Hippocampal formation (tissue), 2 donors: ENCODE measurements at places on chromosomes 3 and 15.

GRCh38 chr3:181410870-181411269 lies 300.9 kb upstream of the SOX2 start:
- DNase-seq: no peak

DNA sequence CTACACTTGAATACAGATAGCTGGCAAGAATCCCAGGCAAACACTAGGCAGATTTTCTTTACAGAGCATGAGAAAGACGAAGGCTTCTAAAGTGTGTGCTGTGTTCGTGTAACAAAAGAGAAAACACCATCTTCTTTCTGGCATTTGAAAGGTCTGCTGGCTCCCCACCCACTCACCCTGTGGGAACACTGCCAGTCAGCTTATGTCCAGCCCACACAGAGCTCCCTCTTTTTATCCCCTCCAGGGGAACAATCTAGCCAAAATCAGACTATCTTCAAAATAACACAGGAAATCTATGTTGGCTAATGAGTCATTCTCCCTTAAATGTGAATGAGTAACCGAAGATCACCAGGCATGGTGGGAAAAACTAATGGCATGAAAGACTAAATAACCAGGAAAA lies 45.6 kb upstream of the PAQR5 start:
- no peak for DNase-seq

DNA sequence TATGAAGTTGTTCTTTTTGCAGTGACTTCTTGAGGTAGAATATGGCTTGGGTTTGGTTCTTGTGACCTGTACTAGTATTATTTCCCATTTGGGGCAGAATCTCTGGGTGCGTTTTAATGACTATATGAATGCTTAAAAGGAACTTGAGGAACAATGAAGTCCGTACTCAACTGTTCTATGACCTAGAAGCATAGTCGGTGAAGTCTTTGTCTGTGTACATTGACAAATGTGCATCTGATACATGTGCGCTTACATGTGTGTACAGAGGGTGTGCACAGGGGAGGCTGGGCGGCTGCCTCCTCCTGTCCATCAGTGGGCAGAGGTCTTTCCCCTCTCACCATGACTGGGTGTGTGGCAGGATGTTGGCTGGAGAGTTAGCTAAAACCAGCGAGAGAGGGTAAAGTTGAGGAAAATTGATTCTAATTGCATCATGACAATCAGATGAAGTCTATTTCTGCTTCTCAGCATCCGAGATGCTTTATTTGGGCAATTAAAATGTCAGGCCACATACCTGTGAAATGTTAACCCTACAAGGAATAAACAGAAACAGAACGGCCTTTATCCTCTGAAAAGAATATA lies 1.0 kb upstream of the NR2F2 start:
- DNase-seq: no peak

- DNase-seq: no peak
These were observed 20.4 kb upstream of the SHC4 start for GRCh38 chr15:48984021-48984710.

DNA sequence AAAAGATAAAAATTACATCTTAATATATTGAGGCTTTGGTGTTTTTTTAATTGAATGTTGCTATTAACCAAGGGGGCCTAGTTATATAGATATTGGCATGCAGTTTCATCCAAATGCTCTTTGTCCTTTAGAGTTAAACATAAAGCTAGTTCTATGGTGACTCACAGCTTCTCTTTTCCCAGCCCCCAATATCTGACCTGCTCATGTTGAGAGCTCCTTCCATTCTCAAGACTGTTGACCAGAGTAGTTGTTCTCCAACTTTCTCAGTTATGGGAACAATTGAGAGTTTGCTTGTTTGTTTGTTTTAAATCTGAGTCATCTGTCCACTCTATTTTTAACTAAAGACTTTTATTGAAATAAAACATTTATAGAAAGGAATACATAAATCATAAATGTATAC lies 15.8 kb upstream of the RARB start:
- no peak for DNase-seq

DNA sequence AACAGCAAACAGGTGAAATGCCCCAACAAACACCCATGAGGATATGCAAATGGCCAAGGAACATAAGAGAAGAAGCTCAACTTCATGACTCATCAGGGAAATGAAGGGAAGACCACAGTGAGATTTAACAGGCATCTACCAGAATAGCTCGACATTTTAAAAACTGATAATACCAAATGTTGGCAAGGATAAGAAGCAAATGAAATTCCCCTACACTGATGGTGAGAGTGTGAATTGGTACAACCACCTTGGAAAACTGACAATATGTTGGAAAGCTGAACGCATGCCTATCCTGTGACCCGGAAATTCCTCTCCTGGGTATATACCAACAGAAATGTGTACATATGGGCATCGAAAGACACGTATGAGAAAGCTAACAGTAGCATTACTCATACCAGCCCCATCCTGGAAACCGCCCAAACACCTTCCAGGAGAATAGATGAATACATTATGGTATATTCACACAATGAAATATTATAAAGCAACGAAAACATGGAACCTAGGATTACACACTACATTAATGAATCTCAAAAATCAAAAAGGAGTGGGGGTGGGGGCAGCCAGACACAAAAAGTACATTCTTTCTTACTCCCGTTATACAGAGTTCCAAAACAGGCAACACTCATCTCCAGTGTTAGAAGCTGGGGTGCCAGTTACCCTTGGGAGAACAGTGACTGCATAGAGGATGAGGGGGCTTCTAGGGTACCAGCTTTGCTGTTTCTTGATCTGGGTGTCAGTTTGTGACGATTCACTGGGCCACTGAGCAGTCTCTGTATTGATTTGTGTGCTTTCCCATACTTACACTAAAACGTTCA lies 16.9 kb downstream of the RFTN1 start:
- no peak for DNase-seq

- no peak for DNase-seq
These were observed 81.6 kb downstream of the AKAP13 start for GRCh38 chr15:85462029-85462428.

- no peak for DNase-seq
These were observed 243.4 kb upstream of the GADL1 start for GRCh38 chr3:31137718-31138465.

- DNase-seq: no peak
These were observed 21.2 kb downstream of the NR1D2 start for GRCh38 chr3:23966328-23966727.

DNA sequence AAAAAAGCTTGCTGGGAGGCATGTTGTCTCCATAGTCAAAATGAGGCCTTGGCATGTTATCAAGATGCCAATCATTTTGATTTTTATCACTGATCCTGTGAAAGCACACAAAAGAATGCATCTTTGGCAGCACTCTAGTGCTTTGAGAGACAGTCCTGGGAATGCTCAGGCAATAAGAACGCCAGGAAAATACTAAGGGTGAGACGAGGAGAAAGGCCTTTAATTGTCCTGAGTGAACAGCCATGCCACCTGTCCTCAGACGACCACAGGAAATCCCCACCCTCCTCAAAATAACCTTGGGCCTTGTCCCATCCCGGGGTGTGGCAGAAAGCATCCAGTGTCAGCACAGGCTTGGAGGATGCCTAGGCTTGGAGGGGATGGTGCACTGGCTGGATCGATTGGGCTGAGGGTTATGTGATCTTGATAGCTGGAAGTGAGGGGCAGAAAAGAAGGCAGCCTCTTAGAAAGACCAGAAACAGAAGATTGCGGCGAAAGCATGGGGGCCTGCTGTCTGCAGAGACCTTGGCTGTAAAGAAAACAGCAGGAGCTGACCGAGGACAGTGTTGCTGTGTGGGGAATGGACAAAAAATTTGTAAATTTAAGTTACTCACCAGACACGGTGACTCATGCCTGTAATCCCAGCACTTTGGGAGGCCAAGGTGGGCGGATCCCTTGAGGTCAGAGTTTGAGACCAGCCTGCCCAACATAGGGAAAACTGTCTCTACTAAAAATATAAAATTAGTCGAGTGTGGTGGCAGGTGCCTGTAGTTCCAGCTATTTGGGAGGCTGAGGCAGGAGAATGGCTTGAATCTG lies 7.3 kb downstream of the TMEM158 start:
- DNase-seq: no peak

DNA sequence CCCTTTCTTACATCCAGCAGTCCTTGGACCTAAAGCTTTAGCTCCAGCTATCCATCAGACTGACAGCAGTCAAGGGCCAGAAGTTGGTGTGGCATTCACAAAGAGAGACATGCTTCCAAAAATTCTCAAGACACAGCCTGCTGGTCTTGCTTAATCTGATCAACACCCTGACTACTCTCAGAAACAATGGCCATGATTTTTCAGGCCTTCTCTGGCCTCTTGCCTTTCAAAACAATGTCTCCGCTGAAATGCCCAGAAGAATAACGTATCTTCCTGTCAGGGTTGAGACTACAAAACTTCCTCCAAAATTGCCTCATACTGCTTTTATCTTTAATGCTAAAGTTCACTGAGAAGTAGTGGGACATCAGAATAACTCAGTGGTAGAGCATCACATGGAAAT lies 205.4 kb upstream of the SETMAR start:
- DNase-seq: no peak

DNA sequence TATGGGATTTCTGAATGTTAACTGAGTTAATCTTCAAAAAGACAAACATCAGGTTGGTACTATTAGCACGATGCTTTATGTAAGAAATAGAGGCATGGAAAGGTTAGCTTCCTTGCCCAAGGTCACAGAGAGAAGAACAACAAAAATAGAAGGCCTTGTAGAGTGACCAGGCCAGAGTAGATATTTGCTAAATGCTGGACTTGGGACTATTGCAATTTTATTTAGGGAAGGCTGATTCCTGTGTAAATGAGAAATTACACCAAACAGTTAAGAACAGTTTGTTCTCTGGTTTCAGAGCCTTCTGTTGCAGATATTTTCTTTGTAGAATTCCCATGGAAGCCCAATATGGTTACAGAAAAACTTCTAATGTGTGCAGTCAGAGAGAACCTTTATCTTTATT lies 16.4 kb upstream of the SLITRK3 start:
- DNase-seq: no peak

- DNase-seq: no peak
These were observed 37.8 kb upstream of the HCLS1 start for GRCh38 chr3:121698476-121698875.

DNA sequence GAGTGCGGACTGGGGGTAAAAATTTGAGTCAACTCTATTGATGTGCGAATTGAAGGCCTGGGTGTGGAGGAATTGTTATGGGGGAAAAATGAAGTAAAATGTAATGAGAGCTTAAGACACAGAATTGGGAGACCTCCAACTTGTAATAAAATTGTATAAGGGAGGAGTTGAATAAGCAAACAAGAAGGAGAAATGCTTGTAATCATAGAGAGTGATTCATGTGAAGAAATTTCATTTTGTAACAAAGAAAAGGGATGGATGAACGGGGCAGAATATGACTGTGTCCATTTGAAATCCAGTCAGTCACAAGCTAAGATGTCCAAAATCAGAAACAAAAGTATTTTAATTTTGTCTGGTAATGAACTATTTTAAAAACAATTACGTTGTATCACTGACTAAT lies 552.3 kb downstream of the NAALADL2 start:
- no peak for DNase-seq

DNA sequence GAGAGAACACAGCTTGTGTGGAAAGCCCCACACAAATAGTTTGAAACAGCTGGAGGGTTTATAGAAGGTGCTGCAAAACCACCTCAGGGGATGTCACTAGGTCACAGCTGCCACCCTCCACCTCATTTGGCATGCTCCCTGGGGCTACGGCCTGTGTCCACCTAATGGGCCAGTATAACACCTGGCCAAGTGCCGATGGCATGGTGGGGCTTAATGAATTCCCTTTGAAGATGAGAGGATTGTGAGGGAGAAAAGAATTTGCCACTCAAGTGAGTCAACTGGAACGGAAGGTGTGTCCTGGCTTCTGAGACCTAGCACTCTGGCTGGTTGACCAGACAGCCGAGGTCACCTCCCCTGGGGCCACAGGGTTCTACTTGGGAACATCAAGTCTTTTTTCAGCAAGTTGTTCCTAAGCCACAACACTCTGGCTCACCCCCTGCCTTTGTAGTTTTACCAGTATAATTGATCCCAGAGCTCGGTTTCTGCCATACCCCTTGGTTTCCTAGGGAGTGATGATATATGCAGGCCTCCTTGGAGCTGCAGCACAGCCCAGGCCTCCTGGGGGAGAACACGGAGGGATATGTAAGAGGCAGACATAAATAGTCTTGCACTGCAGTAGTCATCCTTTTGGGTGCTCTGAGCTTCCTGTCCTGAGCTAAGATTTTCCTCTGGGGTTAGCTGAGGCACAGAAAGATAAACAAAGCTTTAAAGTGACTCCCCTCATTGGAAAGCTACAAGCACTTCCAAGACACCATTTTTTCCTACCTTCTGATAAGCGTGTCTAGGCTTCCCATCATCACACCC lies 178.2 kb upstream of the LPP start:
- DNase-seq: no peak

DNA sequence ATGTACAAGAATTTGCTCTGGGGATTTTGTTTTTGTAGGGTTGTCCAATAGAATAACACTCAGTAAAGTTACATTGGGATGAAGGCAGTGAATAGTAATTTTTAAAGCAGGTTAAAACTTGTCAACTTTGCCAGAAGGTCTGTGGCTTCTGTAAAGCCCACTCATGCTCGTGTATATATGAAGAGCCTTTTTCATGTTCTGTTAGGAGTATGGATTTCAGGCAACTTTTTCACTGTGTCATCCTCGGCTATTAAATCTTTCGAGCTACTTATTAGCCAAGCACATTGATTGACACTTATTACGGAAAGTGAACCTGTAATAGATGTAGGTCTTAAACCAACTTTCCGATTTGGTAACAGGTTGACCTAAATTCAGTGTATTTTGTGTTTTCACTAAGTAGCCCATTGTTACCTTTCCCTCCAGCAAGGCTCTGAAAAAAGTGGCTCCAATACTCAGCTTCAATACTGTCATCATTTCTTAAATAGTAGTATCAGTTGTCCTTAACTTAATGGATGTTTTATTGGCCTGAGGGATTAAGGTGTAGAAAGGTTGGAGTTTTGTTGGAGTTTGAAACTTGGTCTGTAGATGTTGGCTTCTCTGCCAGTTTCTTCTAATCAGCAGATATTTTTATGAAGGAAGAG lies 1.7 kb downstream of the PAK2 start:
- DNase-seq: no peak

GRCh38 chr15:77483425-77484140 lies 62.9 kb downstream of the HMG20A start:
- DNase-seq: no peak

GRCh38 chr3:4589475-4590097 lies 96.4 kb downstream of the ITPR1 start:
- no peak for DNase-seq

DNA sequence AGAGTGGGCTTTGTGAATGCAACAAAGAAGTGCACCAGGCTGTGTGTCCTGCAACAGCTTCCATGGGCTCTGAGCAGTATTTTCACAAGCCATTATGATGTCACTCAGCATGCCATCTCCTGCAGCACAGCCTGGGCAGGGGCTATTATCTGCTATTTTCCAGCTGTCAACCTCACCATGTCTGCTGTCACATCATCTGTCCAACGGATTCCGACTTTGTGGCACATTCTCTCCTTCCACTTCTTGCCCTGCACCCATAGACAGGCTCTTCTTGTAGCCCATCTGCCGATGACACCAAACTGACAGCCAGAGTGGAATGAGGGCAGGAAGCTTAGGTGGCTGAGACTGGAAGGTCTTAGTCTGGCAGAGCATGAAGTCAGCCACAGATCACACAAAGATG lies 691.9 kb downstream of the NTRK3 start:
- no peak for DNase-seq

GRCh38 chr15:29747837-29748417 lies 74.3 kb downstream of the TJP1 start:
- no peak for DNase-seq

- DNase-seq: no peak
These were observed 783.7 kb downstream of the AGBL1 start for GRCh38 chr15:86863226-86863915.
